ENCODE measurements at places on chromosomes 16 and 17.
A peak's percentile ranks its signal among the peaks of the same experiment; 100 is the strongest.

DNA sequence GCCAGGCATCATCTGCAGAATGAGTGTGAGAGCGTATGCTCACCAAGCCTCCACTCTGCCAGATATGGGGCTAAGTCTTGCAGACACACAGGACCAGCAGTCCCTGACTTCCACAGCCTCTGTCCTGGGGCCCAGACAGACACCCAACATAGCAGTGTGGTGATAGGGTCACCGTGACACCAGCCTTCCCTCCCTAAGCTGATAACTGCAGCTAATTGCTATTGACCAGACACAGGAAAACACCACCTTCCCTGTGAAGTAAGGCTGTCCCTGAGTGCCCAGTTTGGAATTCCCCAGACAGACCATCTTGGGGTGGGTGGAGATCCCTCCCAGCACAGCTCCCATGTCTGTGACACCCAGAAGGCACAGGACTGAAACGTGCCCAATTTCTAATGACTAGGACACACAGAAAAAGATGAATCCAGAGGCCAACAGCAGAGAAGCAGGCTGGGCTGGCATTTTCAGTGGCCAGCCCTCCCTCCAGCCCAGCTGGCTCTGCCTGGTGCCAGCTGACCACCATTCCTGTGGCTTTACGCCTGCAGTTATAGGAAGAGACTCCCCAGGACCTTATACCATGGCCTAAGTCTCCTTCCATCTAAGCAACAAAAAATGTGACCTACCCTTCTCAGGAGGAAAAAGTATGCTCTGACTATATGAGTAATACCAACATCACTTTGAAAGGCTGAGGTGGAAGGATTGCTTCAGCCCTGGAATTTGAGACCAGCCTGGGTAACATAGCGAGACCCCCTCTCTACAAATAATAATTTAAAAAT is 30.3 kb downstream of the ATPAF2 start:
- no peak for DNase-seq

DNA sequence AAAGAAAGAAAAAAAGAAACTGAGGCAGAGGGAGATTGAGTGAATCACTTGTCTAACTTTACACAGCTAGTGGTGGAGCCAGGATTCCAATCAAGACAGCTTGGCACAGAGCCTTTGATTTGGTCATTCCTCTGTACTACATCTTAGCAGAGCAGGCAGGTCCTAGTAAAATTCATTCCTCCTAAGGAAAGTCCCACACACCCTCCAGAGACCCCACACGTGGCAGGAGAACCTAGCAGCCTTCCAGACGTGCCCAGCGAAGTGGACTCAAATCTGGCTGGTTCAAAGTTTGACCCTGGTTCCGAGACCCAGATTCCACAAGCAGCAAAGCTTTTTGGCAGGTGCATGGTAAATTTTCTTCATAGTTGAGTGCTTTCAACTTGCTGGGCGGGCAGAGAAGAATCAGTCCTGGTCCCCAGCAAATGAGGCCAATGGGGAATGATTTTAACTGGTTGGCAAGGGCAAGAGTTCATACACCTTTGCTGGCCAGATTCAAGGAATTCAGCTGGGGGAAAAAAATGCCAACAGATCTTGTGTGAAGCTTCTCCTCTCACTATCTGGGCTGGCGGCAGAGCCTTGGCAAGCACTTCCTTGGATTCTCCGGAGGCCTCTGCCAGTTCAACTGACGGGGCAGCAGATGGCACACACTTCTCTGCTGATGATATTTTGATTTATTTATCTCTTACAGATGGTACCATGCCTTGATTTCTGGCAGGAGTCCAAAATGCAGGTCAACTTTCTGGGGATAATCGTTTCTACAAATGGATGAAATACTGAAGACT is 82.4 kb downstream of the GSG1L start:
- DNase-seq = peak; percentile 82

GRCh38 chr16:3980253-3981111 is 100.0 kb upstream of the CREBBP start:
- no peak for DNase-seq

- no peak for DNase-seq
Measured at GRCh38 chr17:19343256-19343630, 19.3 kb downstream of the B9D1 start.

GRCh38 chr17:79824234-79824633 is 15.0 kb downstream of the CBX4 start:
- DNase-seq = no peak
